ENCODE measurements at places on chromosomes 4 and X. TPM values are rescaled to one million over a fixed set of nuclear protein-coding genes. Genes with fewer than 3 reads are reported as not detected.

DNA sequence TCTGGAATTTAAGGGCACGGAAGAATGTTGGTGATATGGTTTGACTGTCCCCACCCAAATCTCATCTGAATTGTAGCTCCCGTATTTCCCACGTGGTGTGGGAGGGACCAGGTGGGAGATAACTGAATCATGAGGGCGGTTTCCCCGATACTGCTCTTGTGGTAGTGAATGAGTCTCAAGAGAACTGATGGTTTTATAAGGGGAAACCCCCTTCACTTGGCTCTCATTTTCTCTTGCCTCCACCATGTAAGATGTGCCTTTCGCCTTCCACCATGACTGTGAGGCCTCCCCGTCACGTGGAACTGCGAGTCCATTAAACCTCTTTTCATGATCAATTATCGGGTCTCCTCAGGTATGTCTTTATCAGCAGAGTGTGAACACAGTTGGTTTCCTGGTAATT, 25.6 kb upstream of the DHRSX start:
- DNase-seq, result no peak

- DNase-seq, result no peak
Measured at GRCh38 chr4:117357866-117358265, 272.5 kb upstream of the TRAM1L1 start.

DNA sequence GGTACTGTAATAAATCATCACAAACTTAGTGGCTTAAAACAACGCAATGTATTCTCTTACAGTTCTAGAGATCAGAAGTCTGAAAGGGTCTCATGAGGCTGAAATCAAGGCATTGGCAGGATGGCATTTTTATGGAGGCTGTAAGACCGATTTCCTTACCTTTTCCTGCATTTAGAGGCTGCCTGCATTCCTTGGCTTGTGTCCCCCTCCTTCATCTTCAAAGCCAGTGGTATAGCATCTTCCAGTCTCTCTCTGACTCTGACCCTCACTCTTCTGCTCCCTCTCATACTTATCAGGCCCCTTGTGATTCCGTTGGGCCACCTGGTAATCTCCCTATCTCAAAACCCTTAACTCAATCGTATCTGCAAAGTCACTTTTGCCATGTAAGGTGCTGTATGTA, 258.2 kb upstream of the JADE1 start:
- DNase-seq, result no peak

- no peak for DNase-seq
Measured at GRCh38 chr4:48129307-48130014, 4.6 kb downstream of the TXK start.

DNA sequence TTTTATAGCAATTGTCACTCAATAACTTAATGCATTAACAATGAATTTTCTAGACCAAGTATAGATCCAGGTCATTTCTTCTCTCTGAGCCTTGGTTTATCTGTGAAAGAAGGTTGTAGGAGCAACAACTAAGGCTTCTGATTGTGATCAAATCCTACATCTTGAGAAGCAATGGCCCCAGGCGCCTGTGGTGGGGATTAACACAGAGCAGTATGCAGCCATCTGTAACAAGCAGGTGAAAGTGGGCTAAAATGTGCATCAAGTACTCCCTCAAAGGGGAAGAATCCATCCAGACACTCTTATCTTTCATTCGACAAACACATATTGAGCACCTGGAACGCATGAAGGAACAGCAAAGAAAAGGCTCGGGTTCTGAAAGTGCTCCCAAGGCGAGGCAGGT, 19.1 kb upstream of the SETD7 start:
- DNase-seq, result no peak

DNA sequence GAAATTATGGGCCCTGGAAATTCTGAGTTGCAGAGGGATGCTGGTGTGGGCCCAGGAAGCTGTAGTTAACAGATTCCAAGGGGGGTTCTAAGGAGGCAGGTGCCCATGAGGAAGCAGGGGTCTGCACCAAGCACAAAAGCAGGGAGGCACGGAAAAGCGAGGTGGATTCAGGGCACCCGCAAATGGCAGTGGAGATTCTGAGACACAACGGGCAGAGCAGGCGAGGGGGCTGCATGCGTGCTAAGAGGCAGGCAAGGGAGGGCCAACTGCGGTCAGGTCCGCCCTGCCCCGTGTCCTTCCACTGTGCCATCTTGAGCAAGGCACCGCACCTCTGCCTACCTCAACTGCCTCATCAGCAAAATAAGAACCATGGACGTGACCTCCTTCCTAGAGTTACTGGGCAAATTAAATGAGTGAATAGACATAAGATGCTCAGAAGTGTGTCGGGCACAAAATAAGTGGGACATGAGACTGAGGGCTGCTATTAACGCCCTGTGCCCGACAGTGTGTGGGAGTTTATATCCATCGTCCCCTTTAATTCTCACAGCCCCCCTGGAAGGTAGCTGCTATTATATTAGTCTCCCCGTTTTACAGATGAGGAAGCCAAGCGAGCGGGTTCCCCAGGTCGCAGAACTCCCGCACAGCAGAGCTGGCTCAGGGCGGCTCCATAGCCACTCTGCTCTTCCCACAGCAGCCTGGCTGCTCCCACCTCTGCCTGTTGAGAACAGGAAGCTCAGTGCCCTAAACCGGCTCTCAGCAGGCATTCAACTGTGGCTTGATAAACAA, 67.6 kb downstream of the PPP2R2C start:
- DNase-seq, result no peak

GRCh38 chr4:186752325-186752724, 28.7 kb upstream of the FAT1 start:
- no peak for DNase-seq

The SPCS3 gene
- 123 TPM for total RNA-seq

DNA sequence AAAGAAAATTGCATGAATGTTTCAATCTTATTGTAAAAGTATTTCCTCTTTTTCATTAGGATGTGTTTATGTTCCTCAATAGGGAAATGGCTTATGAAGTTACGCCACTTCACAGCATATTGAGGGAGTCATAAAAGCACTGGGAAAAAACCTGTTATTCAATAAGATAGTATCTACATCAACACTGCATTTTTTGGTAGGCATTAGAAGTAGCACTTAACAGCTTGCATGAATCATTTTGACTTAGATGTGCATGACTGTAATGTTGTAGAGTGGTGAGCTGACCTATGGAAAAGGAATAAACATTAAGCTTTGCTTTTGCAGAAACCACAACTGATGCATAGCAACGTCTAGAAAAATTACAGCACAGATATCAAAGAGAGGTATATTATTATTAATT, 111.2 kb upstream of the GRXCR1 start:
- DNase-seq, result peak; percentile 1

The GCNA gene
- total RNA-seq, result 0.96 TPM

DNA sequence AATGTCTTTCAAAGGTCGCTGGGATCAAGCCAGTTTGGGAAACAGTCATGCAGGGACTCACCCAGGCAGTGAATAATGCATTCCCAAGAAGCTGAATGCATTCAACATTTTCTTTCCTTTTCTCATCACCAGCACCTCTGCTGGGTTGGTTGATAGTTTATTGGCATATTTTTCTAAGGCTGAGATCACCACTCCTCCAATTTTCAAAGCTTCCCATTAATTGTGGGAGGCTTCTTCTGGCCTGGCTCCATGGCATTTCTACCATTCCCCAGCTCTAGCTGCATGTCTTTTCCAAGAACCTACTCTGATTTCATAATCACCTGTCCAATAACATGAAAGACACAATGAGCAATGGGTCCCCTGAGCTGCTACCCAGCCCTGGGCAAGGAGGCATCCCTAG, 35.8 kb downstream of the CHRDL1 start:
- DNase-seq, result no peak

The ANOS1 gene
- total RNA-seq, result 15.9 TPM

The CSN1S1 gene
- not detected for total RNA-seq

The DGAT2L6 gene
- 0.96 TPM for total RNA-seq

GRCh38 chr4:86302251-86302650, 57.6 kb downstream of the MAPK10 start:
- peak; percentile 38 for DNase-seq

GRCh38 chr4:183588169-183588675, 70.8 kb downstream of the RWDD4 start:
- DNase-seq, result peak; percentile 89

DNA sequence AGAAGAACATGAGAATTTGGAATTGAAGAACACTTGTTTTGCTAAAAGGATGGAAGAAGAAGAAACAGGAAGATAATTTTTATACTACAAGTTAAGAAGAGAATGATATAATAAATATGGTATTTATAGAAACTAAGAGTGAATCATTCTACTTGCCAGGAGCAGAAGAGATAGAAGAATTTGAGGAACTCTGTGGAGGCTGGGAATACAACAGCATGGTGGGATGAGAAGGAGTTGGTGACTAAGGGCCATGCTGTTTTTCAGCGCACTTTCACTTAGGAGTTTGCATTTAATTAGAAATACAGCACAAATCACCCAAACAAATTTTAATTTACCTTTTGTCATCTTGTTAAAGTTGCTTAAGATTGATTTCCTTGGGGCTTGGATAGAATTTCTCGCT, 20.5 kb downstream of the HADH start:
- peak; percentile 18 for DNase-seq

DNA sequence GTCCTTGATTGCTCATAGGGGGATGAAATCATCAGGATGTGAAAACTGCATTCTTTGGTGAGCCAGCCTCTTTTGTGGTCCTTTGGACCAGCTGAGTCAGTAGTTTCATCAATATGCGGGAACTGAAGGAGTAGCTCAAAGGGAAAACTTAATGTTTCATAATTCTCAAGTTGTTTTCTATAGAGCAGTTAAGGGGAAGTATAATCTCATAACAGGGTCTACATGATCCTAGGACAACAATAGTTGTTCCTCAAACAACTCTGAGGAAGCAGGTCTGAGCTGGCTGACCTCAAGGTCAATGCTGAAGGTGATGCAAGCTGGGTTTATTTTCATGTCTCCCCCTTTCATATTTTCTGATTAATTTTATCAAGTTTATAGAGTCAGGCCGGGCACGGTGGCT, 36.1 kb upstream of the IRF2 start:
- DNase-seq, result no peak

The GPR143 gene
- 4.1 TPM for total RNA-seq

The QDPR gene
- 9.4 TPM for total RNA-seq

- no peak for DNase-seq
Measured at GRCh38 chr4:61293707-61294400, 93.7 kb downstream of the ADGRL3 start.

GRCh38 chr4:87532109-87532508, 2.9 kb upstream of the SPARCL1 start:
- DNase-seq, result no peak

- no peak for DNase-seq
Measured at GRCh38 chr4:52203351-52203750, 152.2 kb downstream of the SPATA18 start.

The DNAAF6 gene
- total RNA-seq, result 0.48 TPM

- DNase-seq, result no peak
Measured at GRCh38 chrX:103439161-103439560, 62.8 kb downstream of the BEX3 start.

DNA sequence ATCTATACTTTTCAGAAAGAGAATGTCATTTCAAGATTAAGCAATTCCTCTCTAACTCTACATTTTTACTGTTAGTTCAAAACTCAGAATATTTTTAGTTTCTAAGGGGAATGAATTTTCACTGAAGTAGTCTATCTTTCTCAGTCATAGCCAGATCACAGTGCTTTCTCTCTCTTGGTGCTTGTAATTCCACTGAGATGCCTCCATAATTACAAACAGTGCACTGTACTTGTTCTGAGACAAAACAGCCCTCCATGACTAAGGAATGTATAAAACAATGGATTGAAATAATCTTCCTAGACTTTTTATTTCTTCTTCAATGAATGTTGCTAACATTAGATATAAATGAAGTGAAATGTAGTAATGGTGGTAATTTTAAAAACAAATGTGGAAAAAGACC, 603.2 kb upstream of the FAM241A start:
- peak; percentile 47 for DNase-seq

DNA sequence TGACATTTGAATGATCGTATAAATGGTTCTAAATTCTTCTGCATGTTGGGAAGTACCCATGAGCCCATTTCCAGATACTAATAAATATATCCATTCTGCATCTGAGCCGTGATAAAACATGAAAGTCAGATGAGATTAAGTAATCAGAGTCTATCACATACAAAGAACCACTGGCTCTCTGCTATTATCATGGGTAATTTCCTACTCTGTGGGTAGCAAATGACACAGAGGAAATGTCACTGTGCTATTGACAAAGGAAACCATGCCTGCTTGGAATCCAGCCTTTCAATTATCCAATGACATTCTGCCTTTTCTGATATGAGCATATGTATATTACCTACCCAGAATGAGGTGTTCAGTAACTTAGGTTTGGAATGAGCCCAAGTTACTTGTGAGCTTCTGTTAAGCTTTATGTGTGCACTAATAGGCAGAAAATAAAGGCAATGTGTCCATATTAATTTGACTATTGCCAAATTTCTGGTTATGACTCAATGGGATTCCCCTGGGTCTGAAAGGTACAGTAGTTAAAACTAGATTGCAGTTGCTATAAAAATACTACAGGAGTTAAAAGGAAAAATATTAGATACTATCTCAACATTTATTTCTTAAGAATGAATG, 238.7 kb upstream of the KCNIP4 start:
- no peak for DNase-seq

The GAGE13 gene
- total RNA-seq, result not detected

The SSX3 gene
- not detected for total RNA-seq

GRCh38 chr4:112085156-112086035, 59.9 kb upstream of the FAM241A start:
- DNase-seq, result no peak

GRCh38 chrX:51837451-51837850, 56.0 kb upstream of the MAGED1 start:
- DNase-seq, result no peak

DNA sequence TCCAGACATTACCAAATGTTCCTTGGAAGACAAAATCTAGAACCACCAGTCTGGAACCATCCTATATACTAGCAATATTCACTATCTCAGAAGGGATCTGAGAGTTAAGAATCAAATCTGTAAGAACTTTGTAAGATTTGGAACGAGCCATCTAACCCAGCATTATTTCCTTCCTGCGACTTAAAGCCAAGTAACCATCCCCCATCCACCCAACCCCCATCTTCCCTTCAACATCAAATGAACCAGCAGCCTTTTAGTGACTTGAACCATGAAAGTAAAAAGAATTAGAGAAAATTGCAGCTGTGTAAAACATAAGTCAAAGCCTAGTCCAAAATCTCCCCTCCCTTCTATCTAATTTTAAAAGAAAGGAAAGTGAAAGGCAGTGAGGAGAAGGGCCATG, 15.6 kb downstream of the RBM47 start:
- DNase-seq, result no peak

- no peak for DNase-seq
Measured at GRCh38 chr4:7854697-7855370, 84.8 kb downstream of the AFAP1 start.

GRCh38 chrX:54721424-54721823, 76.6 kb downstream of the ITIH6 start:
- no peak for DNase-seq

The NDUFB11 gene
- total RNA-seq, result 34.2 TPM

Measured in umbilical cord (tissue), 2 donors.